ENCODE measurements at places on chromosomes 13 and 19. TPM values are rescaled to one million over a fixed set of nuclear protein-coding genes. Genes with fewer than 3 reads are reported as not detected.

The NTF4 gene
- 10.2 TPM for total RNA-seq

DNA sequence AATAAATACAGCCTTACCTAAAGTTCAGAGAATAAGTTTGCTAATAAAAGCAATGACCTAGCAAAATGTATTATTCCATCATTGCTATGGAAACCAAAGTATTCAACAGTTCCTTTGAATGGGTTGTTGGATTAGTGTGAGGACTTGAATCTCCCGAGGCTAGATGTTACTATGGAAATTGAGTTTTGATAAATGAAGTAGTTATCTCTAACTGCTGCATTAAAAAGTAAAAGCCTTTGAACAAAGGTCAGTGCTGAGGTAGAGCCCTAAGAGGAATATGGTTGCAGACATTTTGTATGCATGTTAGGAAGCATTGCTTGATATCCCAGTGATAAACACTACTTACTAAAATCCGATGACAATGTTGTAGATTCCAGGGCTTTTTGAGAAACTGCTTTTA is 6.2 kb downstream of the KLF5 start:
- 0 out of 2 replicates have a peak, but pooled peaks cover 8% of the 10 kb centered on the region for H3K36me3 ChIP-seq
- H3K27me3 ChIP-seq: no peaks in the 10 kb centered on the region
- no peak overlapping the region for H3K4me3 ChIP-seq
- DNase-seq: no peak

DNA sequence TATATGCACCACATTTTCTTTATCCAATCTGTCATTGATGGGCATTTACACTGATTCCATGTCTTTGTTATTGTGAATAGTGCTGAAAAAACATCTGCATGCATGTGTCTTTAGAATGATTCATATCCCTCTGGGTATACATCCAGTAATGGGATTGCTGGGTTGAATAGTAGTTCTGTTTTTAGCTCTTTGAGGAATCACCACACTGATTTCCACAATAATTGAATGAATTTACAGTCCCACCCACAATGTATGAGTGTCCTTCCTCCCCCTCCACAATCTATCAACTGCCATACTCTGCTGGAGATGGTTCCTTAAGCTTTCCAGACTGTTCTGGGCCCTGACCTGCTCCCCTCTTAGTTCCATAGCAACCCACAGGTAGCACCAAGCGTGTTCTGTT is 667.0 kb downstream of the LIG4 start:
- no peak overlapping the region for H3K4me3 ChIP-seq
- DNase-seq: no peak
- no peak overlapping the region for H3K27ac ChIP-seq
- H3K27me3 ChIP-seq: no peaks in the 10 kb centered on the region
- no peaks in the 10 kb centered on the region for H3K4me1 ChIP-seq
- H3K36me3 ChIP-seq: no peaks in the 10 kb centered on the region

The GJB6 gene
- not detected for total RNA-seq

- H3K27ac ChIP-seq: no peak overlapping the region
- no peaks in the 10 kb centered on the region for H3K36me3 ChIP-seq
- H3K27me3 ChIP-seq: peaks cover 2% of the 10 kb centered on the region
- H3K4me1 ChIP-seq: no peaks in the 10 kb centered on the region
- DNase-seq: peak; percentile 46
Observed at GRCh38 chr19:35986664-35987570, 8.1 kb upstream of the SDHAF1 start.

The ENOX1 gene
- 9.1 TPM for total RNA-seq

DNA sequence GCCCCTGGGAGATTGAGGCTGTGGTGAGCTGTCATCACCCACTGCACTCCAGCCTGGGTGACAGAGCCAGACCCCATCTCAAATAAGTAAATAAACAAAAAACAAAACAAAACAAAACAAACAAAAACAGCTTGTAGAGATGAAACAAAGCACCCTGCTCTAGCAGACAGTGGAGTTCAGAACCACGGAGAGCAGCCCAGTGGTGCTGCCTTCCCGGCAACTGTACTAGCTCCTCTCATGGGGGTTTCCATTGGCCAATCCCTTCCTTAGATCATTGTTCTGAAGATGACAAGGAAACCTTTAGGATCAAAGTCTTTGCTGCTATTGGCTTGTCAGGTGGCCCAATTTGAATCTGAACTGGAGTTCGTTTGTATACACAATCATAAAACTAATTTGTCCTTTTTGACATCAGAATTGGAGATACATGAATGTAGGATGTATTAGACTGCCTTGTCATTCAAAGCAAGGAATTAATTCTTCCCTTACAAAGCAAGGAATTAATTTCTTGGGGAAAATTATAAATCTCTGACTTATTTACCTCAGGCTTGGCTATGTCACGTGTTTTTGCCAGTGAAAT is 19.7 kb upstream of the SYCN start:
- DNase-seq: peak; percentile 70
- H3K4me3 ChIP-seq: no peak overlapping the region
- no peaks in the 10 kb centered on the region for H3K4me1 ChIP-seq
- H3K27me3 ChIP-seq: no peaks in the 10 kb centered on the region
- H3K27ac ChIP-seq: no peak overlapping the region
- H3K36me3 ChIP-seq: no peaks in the 10 kb centered on the region

- H3K27me3 ChIP-seq: no peaks in the 10 kb centered on the region
- H3K4me1 ChIP-seq: no peaks in the 10 kb centered on the region
- H3K36me3 ChIP-seq: no peaks in the 10 kb centered on the region
- no peak overlapping the region for H3K27ac ChIP-seq
- H3K4me3 ChIP-seq: no peak overlapping the region
Observed at GRCh38 chr13:108760129-108760528, 130.7 kb downstream of the MYO16 start.

The TEX29 gene
- not detected for total RNA-seq

GRCh38 chr13:65387743-65388347 is 1842.3 kb downstream of the PCDH9 start:
- no peak for DNase-seq
- no peaks in the 10 kb centered on the region for H3K27me3 ChIP-seq
- no peaks in the 10 kb centered on the region for H3K36me3 ChIP-seq
- no peak overlapping the region for H3K27ac ChIP-seq

GRCh38 chr13:85278851-85279250 is 520.4 kb downstream of the SLITRK6 start:
- DNase-seq: no peak
- H3K4me1 ChIP-seq: peaks cover 37% of the 10 kb centered on the region
- no peaks in the 10 kb centered on the region for H3K27me3 ChIP-seq
- H3K36me3 ChIP-seq: no peaks in the 10 kb centered on the region
- no peak overlapping the region for H3K27ac ChIP-seq
- H3K4me3 ChIP-seq: no peak overlapping the region

- peak overlapping the region; percentile 84 for H3K27ac ChIP-seq
- DNase-seq: peak; percentile 33
- H3K36me3 ChIP-seq: peaks cover 3% of the 10 kb centered on the region
- no peak overlapping the region for H3K4me3 ChIP-seq
- peaks cover 50% of the 10 kb centered on the region for H3K4me1 ChIP-seq
- no peaks in the 10 kb centered on the region for H3K27me3 ChIP-seq
Observed at GRCh38 chr19:33404506-33405253, 31.2 kb downstream of the CEBPG start.

GRCh38 chr19:47272448-47273312 is 2.0 kb upstream of the INAFM1 start:
- peak overlapping the region; percentile 94 for H3K27ac ChIP-seq
- DNase-seq: peak; percentile 25
- H3K36me3 ChIP-seq: peaks cover 2% of the 10 kb centered on the region
- no peaks in the 10 kb centered on the region for H3K27me3 ChIP-seq
- H3K4me3 ChIP-seq: peak overlapping the region; percentile 77

- no peak overlapping the region for H3K4me3 ChIP-seq
- no peak overlapping the region for H3K27ac ChIP-seq
- no peaks in the 10 kb centered on the region for H3K36me3 ChIP-seq
Observed at GRCh38 chr13:75566658-75567057, 17.1 kb downstream of the UCHL3 start.

GRCh38 chr13:113369881-113370280 is 6.0 kb upstream of the GRTP1 start:
- H3K27me3 ChIP-seq: no peaks in the 10 kb centered on the region
- H3K36me3 ChIP-seq: no peaks in the 10 kb centered on the region
- no peaks in the 10 kb centered on the region for H3K4me1 ChIP-seq

Measured in Caco-2 (cell line).